Effector CD8-positive, alpha-beta T cell (primary cell): ENCODE measurements at places on chromosomes 16 and 17.

- no peak for DNase-seq
These were observed 78.1 kb downstream of the TUBD1 start for GRCh38 chr17:59814685-59815084.

DNA sequence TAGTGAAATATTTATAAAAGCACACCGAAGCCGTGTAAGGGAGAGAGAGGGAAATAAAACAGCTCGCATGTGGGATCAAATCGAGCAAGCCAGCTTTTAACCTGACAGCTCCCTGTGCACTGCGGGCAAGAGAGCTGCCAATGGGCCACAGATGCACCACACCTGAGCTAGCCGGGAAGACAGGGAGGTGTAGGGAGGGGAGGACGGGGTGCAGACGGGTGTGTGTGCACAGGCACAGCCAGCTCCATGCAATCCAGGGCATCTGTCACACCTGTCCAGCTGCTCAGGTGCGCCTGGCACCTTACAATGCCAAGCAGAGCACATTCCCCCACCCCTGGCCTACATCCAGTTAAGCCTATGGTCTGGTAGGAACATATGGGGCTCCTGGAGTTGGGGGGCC is 70.0 kb downstream of the C16orf78 start:
- no peak for DNase-seq

GRCh38 chr16:518858-519257 is 8.7 kb upstream of the CAPN15 start:
- DNase-seq: no peak

DNA sequence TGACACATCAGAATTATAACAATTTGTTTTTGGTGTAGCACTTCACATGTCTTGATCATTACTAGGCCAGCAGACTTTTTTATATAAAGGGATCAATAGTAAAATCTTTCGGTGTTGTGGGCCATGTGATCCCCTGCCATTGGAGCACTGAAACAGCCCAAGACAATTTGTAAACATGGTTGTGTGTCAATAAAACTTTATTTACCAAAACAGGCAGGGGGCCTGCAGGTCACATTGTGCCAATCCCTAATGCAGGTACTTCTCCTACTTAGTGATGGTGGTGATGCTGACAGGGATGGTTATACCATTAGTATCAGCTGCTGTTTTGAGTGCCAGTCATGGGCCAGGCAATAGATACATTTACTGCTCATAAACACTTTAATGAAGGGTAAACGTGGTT is 319.9 kb downstream of the SNX29 start:
- DNase-seq: no peak

GRCh38 chr16:75011634-75012307 is 12.9 kb downstream of the ZNRF1 start:
- DNase-seq: no peak

DNA sequence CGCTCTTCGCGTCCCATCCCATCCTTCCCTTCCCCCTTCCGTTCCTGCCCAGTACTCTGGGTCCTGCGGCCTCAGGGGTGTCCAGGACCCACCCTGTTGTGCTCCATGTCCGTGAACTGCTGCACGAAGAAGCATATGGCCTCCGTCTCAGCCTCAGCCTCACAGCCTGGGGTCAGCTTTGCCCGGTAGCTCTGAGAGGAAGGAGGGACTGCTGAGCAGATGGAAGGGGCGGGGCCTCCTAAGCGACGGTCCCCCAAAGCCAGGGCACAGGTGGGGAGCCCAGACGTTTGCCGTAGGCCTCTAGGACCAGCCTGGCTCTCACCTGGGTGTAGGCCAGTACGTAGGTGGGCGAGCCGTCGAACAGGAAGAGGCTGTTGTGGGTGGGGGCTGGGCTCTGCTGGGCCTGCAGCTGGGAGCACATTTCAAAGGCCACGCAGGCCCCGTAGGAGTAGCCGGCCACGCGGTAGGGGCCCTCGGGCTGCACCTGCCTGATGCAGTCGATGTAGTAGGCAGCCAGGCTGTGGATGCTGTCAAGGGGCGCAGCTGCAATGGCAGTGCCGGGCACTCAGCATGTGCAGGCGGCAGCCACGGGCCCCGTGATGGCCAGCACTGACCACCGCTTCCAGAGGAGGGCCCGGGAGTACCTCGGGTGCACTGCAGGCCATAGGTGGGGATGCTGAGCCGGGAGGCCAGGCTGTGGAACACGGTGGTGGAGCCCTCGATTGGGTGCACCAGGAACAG is 14.6 kb upstream of the DUS1L start:
- no peak for DNase-seq

- peak; percentile 43 for DNase-seq
These were observed 644 bp downstream of the NFAT5 start for GRCh38 chr16:69566240-69566980.

- DNase-seq: no peak
These were observed 2.9 kb downstream of the NUP93 start for GRCh38 chr16:56732832-56733231.

GRCh38 chr17:72416905-72417304 is 296.1 kb downstream of the SOX9 start:
- DNase-seq: no peak

- no peak for DNase-seq
These were observed 42.9 kb upstream of the IRF8 start for GRCh38 chr16:85856079-85856478.

DNA sequence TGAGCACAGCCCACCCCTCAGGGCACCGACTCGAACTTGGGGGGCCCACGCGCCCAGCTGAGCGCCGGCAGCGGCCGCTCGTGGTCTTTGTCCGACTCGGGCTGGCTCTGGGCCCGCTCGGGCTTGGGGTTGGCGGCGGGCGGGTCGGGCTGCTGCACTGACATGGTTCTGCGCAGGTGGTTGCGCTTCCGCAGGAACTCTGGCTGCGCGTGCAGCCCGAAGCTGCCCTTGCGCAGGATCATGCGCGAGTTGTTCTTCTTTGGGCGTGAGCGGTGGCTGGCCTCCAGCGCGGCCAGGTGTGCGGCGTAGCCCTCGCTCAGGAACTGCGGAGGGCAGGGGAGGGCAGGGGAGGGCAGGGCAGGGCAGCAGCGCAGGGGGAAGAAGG is 11.1 kb downstream of the PIMREG start:
- no peak for DNase-seq

DNA sequence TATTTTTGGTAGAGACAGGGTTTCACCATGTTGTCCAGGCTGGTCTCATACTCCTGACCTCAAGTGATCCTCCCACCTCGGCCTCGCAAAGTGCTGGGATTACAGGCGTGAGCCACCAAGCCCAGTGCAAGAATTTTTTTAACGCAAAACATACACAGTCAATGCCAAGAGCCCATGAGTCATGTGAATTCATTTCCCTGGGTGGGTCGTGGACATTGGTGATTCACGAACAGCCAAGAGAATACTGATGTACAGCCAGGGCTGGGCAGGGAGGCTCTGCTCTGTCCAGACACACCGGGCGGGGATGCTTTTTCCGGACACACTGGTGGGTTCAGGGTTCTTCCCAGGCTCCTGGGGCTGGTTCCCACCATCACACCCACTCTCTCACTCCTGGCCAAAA is 17.7 kb downstream of the SLC38A8 start:
- DNase-seq: no peak

- no peak for DNase-seq
These were observed 42.6 kb downstream of the CYTH1 start for GRCh38 chr17:78739331-78739931.

DNA sequence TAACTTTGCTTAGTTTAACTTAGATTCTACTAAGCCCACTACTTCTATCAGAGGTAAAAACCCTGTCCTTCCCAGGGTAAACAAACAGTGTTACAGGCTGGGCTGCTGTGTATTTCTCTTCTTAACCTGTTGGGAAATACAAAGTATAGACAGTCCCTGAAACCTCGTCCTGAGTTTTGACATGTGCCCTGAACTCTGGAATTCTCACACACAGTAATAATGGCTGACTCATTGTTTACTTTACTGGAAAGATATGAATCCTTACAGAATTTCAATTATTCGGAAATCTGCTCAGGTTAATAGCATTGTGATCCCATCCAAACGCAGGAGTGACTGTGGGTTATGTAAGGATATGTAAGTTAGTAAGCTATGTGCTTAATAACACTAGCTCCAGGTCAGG is 199.1 kb downstream of the TMEM114 start:
- no peak for DNase-seq

DNA sequence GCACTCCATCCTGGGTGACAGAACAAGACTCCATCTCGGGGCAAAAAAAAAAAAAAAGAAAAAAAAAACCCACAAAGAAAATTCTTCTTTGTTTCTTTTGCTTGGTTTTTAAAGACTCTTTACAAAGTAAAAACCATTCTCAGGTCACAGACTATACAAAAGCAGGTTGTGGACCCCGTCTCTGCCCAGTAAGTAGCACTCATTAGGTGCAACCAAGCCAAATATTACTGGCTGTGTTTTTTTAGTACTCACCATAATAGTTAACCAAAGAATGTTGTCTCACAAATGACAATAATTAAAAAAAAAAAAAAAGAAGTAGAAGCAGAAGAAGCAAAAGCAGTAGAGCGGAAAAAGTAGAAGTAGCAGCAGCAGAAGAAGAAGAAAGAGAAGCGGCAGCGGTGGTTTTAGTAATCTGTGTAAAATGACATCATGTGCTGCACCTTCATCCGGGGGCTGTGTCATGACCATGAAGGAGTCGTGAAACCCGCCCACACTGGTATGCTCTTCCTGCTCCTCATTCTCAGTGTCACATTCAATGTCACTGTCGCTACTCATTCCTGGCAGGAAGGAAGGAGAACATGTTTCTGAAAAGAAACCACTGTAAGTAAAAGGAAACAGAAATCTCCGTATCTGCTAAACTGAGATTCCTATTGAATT is 105.4 kb downstream of the TRIM37 start:
- DNase-seq: peak; percentile 45

DNA sequence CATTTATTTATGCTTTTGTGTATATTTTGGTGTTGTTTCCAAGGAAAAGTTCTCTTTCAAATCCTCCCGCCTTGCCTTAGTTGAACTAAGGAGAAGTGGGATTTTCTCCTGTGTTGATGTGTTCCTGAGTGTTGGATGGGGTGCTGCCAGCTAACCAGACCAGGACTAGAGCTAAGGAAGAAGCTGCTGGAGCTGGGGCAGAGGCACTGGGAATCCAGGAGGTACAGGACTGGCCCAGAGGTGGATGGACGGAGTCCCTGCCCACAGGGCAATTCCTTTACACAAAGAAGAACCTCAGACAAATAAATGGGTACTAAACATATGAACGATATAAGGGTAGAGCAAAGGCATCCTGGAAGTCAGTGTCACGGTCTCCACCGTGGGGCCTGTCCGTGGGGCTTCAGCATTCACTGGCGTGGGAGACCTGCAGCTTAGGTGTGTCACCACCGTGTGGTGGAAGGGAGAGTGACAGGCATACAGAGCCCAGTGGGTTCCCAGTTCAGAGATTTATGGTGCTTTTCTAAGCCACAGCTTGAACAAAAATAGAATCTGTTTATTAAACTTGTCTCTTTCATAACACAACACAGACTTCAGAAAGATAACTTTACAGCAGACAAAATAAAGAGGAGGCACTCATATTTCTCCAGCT is 270.7 kb downstream of the NTN1 start:
- DNase-seq: no peak

GRCh38 chr16:7953360-7953759 is 620.7 kb downstream of the RBFOX1 start:
- DNase-seq: no peak

GRCh38 chr17:81541123-81541522 is 11.0 kb downstream of the FAAP100 start:
- no peak for DNase-seq

DNA sequence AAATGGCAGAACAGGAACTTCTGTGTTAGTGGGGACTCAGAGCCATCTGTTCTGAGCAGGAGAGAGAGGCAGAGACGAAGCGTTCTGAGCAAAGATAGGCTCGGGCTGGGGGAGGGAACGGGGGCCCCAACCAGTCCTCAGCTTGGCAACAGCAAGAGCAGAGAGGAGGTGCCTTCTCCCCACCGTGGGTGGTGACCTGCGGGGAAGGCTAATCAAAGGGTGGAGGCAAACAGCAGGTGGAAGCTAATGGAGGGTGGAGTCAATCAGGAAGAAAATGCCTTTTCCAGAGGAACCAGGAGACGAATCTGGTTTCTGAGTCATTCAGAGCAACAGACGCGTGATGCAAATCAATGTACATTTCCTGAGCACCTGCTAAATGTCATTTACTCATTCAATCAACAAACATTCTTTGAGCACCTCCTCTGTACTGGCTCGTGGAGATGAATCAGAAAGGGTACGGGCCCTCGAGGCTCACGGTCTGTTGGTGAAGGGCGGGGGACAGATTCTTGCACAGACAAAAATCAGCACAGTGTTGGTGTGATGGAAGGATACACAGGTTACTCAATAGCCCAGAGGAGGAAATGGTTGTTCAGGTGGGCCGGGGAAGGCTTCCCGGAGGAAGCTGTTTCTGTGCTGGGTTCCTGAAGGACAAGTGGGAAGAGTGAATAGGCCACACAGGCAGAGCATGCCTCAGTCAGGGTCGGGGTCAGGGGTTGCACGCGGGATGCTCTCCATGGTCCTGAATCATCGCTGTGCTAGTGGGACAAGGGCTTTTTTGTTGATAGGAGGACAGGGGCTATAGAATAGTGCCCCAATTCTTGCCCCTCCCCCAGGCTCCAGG is 5.7 kb upstream of the SPNS2 start:
- no peak for DNase-seq

GRCh38 chr17:65388911-65389310 is 172.5 kb downstream of the AXIN2 start:
- no peak for DNase-seq

DNA sequence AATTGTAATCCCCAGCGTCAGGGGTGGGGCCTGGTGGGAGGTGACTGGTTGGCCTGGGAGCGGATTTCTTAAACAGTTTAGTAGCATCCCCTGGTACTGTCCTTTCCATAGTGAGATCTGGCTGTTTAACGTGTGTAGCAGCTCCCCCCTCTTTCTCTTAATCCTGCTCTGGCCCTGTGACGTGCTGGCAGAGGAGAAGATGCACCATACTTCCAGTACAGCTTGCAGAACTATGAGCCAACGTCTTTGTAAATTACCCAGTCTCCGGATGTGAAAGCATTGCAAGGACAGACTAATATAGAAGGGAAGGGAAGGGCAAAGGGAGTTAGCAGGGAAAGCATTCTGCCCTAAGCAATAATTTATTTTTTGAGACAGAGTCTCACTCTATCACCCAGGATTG is 83.9 kb downstream of the RMI2 start:
- no peak for DNase-seq

- DNase-seq: no peak
These were observed 11.5 kb upstream of the FOXF1 start for GRCh38 chr16:86498671-86499439.

- no peak for DNase-seq
These were observed 1430.9 kb downstream of the CDH11 start for GRCh38 chr16:63690961-63691360.

GRCh38 chr17:27477971-27478684 is 21.9 kb downstream of the KSR1 start:
- DNase-seq: no peak

- DNase-seq: peak; percentile 79
These were observed at the start of gene CAPN15 for GRCh38 chr16:527015-527903. TSS of gene CAPN15 (plus strand) at chr16:527712. CDS start at chr16:546839, 19,127 bp downstream.

GRCh38 chr17:35786941-35787432 is 8.5 kb downstream of the MMP28 start:
- no peak for DNase-seq
